ENCODE measurements at places on chromosomes 12 and 14.

- no peak for DNase-seq
Observed at GRCh38 chr12:47984331-47984801, 19.9 kb downstream of the COL2A1 start.

GRCh38 chr12:89862511-89863445 is 154.1 kb upstream of the ATP2B1 start:
- DNase-seq, result peak; percentile 25

GRCh38 chr12:2265461-2266167 is 212.8 kb downstream of the CACNA1C start:
- DNase-seq, result peak; percentile 69

DNA sequence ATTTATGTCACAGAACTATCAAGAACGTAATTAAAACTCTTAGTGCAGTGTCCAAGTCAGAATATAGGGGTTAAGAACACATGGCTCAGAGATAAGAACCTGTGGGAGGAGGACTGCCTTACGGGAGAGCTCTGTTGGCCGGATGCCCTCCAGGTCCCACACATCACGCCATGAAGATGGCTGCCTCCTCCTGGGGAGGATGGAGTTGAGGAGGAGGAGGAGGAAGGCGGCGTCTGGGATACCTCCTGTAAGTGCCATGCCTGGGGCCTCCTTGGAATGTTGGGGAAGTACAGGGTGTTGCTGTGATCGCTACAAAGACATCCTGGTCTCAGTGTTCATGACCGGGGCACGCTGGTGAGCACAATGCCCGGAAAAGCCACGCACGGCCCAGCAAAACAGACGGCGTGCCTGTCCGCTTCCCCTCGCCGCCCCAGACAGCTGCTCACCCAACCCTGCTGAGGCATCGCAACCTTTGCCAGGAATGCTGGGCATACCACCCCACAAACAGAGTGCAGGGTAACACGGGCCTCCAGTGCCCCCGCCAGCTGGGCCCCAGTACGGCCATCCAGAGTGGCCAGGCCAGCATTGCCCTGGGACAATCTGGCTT is 28.7 kb upstream of the CD9 start:
- no peak for DNase-seq

GRCh38 chr14:64225151-64225757 is 68.9 kb downstream of the ESR2 start:
- no peak for DNase-seq

GRCh38 chr12:40711121-40711520 is 18.9 kb downstream of the CNTN1 start:
- DNase-seq, result no peak

DNA sequence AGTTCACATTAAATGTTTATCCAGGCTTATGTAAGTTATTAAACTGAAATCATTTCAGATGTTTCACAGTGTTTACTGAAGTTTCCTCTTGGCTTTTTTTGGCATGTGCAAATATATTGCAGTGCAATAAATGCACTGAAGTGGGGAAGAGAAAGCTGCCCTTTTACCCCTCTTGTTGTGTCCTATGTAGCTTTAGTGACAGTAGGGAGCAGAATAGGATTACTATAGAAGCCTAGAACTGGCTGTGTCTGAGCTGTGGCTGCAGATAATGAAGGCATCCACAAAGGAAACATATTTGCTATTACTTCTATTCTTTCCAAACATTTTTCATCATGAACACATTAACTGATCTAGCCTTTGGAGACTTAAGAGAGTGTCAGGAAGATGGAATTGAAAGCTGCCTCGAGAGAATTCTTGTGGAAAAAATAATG is 24.1 kb upstream of the CNTN1 start:
- DNase-seq, result no peak

- DNase-seq, result no peak
Observed at GRCh38 chr12:39007619-39008018, 102.2 kb upstream of the CPNE8 start.

DNA sequence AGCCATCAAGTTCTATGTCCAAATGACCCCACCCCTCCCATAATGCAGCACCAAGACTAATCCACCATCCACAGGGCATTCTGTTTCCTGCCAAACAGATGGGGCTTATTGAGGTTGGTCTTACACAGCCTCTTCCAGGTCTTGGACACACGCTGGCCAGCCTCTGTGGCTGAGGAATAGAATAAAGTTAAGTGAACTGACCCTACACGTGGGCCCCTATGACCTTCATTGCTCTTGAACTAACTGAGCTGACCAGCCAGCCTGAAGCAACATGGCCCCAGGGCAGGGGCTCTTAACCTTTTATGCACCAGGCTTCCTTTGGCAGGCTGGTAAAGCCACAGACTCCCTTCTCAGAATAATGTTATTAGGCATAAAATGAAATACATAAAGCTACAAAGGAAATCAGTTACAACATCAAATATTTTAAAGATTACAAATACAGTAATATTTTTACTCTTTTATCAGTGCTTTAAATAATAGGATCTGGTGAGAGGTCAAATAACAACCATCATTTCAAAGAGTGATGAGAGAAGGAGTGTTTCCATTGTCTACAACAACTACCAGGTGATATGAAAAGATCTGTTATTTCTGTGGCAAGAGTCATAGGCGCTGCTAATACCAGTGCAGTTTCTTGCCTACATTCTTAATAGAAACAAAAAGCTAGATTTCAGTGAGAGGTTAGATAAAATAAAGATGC is 192.9 kb upstream of the NUDT4 start:
- no peak for DNase-seq

- DNase-seq, result no peak
Observed at GRCh38 chr14:39342768-39343167, 89.5 kb downstream of the FBXO33 start.

- DNase-seq, result no peak
Observed at GRCh38 chr14:104249706-104250105, 111.3 kb downstream of the KIF26A start.

DNA sequence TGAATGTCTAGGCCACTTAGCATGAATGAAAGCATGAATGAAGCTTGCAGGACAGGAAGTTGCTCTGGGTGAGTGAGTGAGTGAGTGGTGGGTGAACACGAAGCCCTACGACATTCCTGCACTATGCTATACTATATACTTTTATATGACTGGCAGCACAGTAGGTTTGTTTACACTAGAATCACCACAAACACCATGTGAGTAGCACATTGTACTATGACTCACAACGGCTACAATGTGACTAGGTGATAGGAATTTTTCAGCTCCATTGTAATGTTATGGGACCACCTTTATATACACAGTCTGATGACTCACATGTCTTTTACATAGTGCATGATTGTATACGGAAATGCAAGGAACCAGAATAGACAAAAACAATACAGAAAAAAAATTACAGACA is 1480.2 kb downstream of the AACS start:
- no peak for DNase-seq

GRCh38 chr14:86404989-86405649 is 875.2 kb downstream of the FLRT2 start:
- no peak for DNase-seq

- no peak for DNase-seq
Observed at GRCh38 chr12:42638697-42639096, 49.2 kb upstream of the PRICKLE1 start.

DNA sequence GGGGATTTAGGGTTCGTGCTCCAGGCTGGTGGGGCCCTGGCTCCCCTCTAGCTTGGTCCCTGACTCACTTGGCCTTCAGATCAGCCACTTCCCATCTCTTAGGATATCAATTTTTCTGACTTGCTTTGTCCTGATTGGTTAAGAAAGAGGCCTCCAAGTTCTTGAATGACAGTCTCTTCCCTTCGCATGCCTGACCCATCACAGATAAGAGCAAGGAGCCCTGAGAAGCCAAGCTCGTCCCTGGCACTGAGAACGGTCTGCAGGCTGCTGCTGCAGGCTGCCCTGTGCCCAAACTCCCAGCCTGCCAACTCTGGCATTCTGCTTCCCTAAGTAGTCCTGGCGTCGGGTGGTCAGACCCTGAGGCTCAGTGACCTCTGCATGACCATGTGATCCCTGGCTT is 794 bp upstream of the LRTM2 start:
- no peak for DNase-seq

DNA sequence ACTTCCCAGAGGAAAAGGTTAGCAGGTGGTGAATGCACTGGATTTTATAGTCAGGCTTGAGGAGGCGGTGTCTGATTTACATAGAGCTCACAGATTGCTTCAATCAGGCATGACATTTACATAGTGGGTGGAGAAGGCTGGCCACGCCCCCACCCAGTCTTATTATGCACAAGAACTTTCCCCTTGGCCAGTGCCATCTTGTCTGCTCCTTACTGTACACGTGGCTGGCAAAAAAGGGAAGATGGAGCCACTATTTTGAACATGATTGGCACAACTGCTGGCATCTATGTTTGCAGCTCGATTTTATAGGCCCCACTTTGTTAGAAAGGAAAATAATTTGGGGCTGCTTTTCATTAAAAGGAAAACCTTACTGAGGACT is 10.9 kb upstream of the LGMN start:
- peak; percentile 52 for DNase-seq

All from M059J (cell line).